Amygdala (tissue), 56 donors: ENCODE measurements at places on chromosomes 3 and 15.

DNA sequence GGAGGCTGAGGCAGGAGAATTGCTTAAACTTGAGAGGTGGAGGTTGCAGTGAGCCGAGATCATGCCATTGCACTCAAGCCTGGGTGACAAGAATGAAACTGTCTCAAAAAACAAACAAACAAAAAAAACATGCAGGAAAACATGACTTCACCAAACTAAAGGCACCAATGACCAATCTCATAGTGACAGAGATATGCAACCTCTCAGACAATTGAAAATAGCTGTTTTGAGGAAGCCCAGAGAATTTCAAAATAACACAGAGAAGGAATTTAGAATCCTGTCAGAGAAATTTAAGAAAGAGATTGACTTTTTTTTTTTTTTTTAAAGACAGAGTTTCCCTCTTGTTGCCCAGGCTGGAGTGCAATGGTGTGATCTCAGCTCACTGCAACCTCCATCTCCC lies 26.1 kb downstream of the NCBP2 start:
- no peak for DNase-seq

GRCh38 chr3:28745916-28746617 lies 397.4 kb upstream of the AZI2 start:
- DNase-seq: no peak

- DNase-seq: no peak
Measured at GRCh38 chr15:61689067-61689466, 371.2 kb downstream of the VPS13C start.

DNA sequence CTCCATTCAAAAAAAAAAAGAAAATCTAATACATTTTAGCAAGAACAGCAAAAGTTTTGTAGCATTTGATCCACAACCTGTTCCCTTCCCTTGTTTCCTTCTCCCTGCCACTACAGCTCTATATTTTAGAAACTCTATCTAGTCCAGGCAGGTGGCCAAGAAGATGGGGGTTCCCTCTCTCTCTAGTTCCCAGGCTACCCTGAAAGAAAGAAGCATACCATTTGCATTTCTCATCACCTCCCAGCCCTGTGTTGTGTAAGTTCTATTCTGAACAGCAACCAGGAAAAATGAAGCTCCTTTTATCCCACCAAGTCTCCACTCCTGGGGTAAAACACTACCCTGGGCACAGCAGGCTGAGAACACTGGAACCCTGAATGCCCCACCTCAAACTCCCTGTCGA lies 100.0 kb downstream of the PCCB start:
- no peak for DNase-seq

DNA sequence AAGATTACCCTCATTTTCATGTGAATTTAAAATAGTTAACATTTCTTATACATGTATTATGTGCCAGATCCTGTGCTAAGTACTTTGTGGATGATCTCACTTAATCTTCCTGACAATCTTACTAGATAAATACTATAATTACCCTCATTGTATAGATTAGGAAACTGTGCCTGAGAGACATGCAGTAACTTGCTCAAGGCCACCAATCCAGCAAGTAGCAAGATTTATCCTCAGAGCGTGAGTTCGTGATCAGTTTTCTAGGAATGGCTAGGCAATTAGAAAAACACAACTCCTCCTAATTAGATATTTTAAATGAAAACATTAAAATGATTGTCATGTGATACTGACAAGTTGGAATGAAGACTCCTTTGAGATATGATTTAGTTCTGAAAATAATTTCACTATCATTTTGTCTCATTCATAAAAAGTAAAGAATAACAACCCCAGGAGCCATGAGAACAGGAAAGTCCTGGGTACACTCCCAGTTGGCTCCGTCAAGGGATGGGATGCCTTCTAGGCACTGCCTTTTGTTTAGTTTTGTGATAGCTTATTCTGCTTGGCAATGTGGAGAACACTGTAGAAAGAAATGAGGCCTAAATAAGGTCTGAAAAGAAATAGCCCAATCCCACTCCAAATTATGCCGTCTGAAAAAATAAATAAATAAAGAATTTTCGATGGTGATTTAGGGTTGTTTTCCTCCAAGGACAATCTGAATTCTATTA lies 61.3 kb downstream of the FBN1 start:
- DNase-seq: no peak

GRCh38 chr3:88574146-88574545 lies 424.4 kb downstream of the C3orf38 start:
- no peak for DNase-seq

DNA sequence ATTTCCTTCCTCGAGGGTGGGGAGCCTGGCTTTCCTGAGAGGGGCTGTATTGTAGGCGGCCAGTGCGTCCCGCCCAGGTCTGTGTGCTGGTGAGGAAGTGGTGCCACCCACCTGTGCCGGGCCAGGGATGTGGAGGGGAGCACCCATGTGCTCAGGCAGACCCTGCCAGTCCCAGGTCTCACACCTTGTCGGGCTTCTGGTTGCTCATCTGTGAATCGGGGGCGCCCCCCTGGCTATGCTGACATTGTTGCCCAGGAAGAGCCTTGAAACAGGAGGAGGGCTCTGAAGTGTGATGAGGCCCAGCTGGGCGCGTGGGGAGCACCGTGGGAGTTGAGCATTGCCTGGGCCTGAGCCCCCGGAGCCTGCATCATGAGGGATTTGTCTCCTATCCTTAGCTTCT lies 4.8 kb downstream of the FBLN2 start:
- no peak for DNase-seq

- no peak for DNase-seq
Measured at GRCh38 chr3:165729756-165730155, 107.5 kb downstream of the BCHE start.

DNA sequence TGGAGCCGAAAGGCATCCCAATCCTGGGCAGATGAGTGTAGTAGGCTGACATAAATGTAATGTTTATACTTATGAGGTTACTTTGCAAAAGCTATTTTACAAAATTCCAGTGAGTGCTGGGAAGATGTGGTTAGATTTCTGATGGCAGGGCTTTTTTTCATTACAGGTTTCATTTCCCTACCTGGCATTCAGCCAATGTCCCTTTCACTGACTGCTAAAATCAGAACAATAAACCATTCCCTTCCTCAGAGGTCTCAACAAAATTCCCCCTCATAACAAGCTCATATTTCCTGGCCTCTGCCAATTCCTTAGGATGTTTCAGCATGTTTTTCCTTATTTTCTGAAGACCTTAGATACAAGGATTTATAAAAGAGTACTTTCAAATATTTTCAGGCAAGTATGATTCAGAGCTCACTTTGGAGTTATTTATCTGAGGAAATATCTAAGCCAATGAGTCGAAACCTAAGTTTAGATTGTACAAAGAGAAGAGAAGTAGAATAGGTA lies 40.9 kb upstream of the CCDC80 start:
- no peak for DNase-seq

DNA sequence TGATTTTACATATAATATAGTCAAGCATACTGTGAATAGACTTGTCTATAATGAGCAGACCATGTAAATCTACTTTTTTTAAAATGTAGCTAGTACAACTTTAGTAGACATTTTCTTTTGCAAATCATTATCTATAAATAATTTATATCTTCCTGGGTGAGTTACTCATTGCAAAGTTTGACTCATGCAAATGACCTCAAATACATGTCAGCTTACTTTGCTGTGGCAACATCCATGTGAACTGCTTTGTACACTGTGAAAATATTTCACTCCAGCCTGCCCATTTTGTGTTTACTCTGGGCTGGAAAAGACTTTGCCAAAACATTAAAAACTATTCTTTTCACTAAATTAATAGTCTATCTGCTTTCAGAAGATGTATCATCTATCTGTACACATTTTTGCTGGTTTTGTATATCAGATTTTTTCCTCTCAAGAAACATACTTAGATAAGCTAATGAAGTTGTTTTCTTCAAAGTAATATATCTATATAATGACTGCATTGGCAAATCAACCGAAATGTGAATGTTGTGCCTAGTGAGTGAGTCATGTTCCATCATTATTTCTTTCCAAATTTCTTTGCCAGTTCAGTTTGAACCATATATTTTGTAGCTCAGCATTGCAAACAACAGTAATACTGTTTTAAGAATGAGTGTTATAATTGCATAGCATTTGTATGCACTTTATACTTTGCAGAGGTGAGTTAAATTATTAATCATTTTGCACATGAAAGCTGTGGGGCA lies 26.5 kb downstream of the IGSF10 start:
- no peak for DNase-seq

GRCh38 chr15:34009656-34010055 lies 29.3 kb downstream of the AVEN start:
- DNase-seq: no peak

DNA sequence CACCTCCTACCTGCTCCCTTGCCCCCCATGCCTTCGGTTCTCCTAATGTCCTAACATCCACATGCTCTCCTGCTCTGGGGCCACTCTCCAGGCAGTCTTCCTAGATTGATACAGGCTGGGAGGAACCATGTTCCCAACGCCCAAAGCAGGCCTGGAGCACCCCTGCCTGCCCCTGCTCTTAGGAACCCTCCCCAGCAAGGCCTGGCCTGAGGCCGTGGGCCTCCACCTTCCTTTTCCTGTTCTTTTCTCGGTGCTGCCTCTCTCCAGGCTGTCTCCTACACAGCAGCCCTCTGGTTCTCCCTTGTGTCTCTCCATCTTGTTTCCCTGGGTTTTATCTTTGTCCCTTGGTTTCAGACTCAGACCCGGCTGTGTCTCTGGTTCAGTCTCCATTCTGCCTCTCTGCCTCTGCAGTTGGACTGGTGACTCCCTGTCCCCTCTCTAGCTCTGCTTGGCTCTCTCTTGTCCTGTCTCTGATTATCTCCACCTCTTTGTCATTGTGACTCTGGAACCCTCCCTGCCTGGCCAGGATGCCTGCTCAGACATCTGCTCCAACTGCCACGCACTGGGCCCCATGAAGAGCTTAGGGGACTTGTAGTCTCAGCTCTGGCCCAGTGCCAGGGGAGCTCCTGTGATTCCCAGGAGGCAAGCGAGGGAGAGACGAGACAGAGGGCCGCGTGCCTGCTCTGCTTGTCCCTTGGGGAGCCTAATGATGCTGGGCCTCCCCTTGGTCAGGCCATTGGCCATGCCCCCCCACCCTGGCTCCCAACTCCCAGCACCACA lies 26.0 kb upstream of the RPL29 start:
- DNase-seq: no peak

DNA sequence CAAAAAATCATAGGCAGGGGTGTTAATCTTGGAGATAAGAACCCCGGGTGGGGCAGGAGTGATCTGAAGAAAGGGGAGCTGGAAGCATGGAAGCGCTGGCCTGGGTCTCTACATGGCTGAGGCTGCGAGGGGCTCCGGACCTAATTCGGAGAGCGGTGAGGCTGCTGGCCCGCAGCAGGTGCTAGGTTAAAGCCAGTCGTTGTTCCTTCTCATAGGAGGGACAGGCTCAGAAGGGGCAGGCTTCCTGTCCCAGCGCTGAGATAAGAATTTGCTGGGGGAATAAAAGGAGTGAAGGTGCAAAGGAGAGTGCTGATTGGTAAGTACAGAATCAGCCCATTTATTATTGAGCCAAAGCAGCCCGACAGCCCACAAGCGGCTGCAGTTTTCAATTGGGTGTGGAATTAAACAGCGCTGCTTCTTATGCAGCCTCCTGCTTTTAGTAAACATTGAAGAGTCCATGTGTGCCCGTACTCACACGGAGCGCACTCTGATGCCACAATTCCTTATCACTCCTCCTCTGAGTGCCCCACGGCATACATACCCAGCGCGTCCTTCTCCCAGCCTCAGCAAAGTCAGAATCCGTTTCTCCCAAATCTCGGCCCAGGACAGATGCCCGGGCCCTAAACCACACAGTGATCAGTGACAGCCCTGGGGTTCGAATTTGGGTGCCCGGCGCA lies 17.1 kb downstream of the CHST13 start:
- no peak for DNase-seq

DNA sequence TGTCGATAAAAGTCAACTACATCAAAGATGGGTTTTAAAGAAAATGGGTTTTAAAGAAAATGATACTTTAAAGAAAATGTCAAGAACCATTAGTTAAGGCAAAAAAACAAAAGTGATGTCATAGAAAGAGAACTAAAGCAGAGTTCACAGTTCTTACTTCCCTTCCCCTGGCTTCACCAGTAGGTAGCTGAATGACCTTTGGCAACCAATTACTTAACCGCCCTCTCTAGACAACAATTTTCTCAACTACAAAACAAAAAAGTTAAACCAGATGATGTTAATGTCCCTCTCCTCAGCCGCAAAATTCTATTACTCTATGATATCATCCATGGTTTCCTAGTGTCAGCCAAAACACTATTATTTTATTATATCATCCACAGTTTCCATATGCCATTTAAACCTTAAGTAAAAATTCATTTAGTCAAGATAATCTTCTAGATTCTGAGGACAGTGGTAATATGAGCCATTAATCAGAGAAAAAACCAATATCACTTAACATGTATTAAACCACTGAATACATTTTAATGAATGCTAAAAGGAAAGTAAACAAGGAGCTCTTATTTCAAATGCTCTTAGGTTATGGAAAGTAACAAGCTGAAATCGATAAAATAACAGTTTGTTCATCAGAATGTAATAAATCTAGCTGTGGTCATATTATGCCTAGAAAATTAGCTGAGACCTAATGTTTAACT lies 13.1 kb downstream of the RYK start:
- no peak for DNase-seq

- DNase-seq: no peak
Measured at GRCh38 chr15:74385733-74386132, 18.3 kb upstream of the CYP11A1 start.

- DNase-seq: no peak
Measured at GRCh38 chr3:39050029-39050428, 1.7 kb downstream of the SCN11A start.

DNA sequence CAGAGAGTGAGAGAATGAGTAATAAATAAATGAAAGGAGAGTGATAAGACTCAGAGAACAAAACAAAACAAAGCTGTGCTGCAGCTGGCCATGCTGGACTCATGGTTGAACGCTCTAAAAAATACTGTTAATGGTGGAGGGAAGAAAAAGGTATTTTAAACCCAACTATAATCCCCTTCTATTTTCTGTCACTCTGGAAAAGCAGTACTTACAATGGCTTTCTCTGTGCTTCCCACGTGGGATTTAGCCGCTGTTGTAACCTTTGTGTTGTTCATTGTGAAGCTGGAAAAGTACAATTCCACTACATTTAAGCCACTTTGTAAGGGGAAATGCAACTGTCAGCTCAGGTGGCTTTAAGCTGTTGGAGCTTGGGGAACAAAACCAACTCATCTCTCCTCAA lies 917.7 kb downstream of the IGSF11 start:
- no peak for DNase-seq

DNA sequence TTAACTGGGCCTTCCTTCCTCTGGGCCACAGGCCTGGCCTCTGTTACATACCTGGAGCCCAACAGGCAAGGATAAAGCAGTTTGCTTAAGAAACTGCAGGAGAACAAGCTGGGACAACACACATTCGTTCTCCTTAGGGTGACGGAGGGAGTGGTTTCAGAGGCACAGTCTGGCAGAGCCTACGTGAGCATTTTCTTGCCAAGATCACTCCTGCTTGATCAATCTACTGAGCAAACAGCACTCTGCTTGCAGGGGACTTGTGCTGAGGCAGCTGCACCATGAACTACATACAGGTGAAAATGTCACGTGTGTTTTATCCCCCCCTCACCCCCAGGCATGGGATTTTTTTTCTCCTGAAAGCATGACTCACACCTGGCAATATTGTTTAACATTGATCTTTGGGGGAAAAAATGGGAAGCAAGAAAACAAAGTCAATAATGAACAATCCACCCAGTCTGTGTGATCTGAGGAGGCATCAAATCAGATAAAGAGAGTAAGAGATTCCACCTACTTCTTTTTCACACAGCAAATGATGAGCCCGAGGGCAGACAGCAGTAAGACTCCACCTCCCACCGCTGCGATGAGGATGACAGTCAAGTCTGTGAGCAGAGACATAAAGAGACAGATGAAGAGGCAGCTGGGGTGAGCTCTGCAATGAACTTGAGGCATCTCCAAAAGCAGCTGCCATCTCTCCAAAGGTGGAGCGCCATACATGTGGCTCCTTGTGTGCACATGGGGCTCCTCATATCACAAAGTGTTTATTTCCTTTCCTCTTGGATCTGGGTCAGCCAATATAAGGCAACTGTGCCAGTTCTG lies 57.4 kb downstream of the CDCP1 start:
- DNase-seq: no peak
